Hematopoietic multipotent progenitor cell treated with erythropoietin and hydrocortisone succinate and interleukin-3 and kit ligand, for 8 days (in vitro differentiated cells): ENCODE measurements at places on chromosomes 12 and 14.

GRCh38 chr14:81062816-81063215, 107.4 kb downstream of the TSHR start:
- DNase-seq: peak; percentile 85

GRCh38 chr12:66132408-66132807, 1.9 kb upstream of the LLPH start:
- no peak for DNase-seq

DNA sequence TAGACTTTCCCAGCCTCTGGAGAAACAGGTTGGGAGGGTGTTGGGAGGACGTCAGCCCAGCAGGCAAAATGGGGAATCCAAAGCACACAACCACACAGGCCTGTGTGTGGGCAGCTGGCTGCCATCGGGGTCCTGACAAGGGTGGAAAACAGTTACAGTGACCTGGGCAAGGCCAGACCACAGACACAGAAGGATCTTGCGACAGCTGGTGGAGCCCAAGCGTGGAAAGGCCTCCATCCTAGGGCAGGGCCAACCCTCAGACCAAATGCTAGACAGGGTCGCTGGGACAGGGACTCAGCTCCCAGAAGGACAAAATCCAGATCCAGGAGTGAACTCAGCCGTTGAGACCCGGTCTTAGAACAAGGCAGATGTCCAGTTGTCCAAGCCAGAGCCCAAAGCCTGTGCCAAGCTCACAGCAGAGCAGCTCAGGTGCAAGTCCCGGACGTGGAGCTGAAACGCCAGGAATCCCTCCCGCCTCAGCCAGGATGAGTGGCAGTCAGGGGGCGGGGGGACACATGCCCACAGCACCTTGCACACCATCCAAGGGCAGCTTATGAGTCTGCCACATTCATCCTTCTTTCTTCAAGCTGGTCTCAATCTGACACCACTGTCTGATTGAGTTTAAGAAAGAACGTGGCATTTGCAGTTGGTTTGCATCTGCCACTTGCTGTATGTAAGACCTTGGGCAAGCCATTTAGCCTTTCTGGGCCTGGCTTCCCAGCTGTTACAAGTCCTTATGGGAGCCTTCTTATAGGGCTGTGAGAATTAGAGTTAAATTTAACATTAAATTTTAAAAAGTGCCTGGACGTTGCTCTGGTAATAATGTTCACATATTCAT, 37.6 kb downstream of the DEGS2 start:
- no peak for DNase-seq

DNA sequence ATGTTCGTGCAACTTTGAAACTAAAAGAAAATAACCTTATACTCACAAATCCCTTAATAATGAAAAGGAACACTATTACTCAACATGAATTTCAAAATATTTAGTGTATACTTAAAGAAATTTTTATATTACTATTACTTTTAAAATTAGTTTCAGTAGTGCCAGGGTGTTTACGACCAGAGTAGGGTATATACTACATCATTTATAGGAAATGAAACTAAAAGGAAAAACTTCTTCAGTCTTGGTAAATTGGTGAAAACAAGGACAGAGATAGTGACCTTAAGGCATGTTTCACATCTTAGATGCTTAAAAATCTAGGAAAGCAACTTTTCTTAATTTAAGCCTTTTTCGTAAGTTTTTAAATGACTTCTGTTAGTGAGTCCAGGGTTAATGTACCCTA, 4.5 kb downstream of the USP15 start:
- DNase-seq: no peak

GRCh38 chr12:85322715-85323114, 42.7 kb downstream of the ALX1 start:
- no peak for DNase-seq

- DNase-seq: no peak
Measured at GRCh38 chr14:20346713-20347112, 3.3 kb downstream of the PARP2 start.

GRCh38 chr14:71574976-71575375, 357.3 kb upstream of the RGS6 start:
- DNase-seq: no peak

DNA sequence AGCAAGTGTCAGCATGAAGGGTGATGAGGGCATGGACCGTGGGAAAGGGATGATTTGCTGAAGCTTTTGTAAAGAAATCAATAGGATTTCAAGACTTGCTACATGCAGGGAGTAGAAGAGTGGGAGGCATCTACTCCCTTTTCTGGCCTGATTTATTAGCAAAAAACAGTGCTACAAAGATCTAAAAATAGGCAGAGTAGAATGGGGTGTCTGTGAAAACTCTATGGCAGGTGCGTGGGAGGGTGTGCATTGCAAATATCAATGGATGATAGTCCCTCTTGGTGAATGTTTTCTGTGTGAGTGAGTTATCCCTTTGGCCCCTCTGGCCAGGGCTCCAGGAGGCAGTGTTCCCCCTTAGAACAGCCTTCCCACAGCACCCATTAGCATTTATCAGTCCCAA, 139.0 kb downstream of the SMOC1 start:
- DNase-seq: no peak

DNA sequence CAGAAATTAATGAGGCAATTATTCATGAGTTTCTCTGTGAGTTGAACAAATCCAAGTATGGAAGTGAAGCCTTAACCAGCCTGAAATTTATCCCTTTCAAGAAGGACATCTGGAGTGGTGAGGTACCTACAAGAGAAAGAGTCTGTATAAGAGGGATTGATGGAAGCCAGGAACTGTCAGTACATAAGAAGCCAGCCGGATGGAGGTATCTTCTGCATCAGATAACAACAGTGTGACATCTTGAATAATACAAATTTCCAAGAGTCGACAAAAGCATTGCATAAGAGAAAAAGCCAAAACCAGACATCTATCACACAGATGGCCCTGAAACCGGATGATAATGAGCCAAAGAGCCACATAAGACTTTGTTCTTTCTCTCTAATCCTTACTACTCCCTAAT, 781.2 kb downstream of the FLRT2 start:
- no peak for DNase-seq

- DNase-seq: peak; percentile 50
Measured at GRCh38 chr12:32120419-32120818, 13.8 kb downstream of the BICD1 start.

GRCh38 chr12:1375323-1375722, 219.1 kb downstream of the FBXL14 start:
- DNase-seq: no peak

GRCh38 chr14:48747561-48748089, 838.6 kb downstream of the RPS29 start:
- no peak for DNase-seq

- peak; percentile 31 for DNase-seq
Measured at GRCh38 chr14:24213866-24214662, 776 bp upstream of the CHMP4A start.

DNA sequence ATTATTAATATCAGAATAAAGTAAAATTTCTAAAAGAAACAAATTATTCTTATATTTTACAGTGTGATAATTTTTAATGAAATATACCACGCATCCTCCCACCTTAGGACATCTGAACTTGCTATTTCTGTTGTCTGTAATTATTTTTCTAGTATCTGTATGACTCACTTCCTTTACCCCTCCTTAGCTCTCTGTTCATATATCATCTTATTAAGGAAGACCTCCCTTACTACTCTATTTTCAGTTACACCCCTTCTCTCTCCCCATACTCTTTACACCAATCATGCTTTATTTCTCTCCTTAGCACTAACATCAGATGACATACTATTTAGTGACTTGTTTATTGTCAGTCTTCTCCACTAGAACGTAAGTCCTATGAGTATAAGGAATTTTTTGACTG, 34.2 kb upstream of the C12orf50 start:
- peak; percentile 5 for DNase-seq

DNA sequence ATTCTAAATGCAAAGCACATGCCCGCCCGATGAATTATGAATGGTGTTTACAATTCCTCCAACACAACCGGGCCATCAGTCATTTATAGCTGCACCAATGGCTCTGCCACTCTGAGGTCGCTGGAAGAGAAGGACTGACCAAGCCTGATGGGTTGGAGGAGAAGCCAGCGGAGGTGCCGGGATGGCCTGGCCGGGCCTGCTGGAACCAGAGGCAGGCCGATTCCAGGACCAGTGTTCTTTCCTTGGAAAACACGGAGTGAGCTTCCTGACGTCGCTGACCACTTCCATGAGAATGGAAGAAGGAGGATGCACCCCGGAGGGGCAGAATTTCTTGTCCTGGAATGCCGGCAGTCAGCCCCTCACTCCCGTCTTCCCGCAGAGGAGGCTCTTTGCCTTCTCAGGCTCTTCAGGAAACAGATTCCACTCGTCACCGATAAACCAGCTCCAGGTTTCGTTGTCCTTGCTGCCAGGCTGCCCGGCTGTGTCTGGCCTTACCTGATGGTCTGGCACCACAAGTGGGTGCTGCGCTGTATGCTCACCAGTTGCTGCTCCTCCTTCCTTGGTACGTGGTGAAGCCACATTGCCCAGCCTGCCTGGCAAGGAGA, 358.5 kb upstream of the SFSWAP start:
- DNase-seq: no peak

GRCh38 chr14:92531106-92531873, 17.7 kb downstream of the RIN3 start:
- DNase-seq: peak; percentile 77

DNA sequence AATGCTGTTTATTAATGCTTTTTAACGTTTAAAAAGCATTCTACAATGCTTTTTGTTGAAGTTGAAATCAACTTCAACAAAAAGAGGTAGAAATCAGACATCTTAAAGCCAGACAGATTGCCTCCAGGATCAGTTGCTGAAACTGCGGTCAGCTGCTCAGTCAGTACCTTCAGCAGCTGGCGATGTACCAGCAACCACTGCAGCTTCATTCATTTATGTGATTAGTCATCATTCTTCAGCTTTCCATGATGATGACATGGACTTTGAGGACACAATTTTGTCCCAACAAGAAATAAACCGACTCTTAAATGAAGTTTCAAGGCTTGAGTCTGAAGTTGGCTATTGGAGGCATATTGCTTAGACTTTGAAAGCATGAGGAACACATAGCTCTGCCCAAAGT, 31.5 kb upstream of the NUAK1 start:
- DNase-seq: no peak

DNA sequence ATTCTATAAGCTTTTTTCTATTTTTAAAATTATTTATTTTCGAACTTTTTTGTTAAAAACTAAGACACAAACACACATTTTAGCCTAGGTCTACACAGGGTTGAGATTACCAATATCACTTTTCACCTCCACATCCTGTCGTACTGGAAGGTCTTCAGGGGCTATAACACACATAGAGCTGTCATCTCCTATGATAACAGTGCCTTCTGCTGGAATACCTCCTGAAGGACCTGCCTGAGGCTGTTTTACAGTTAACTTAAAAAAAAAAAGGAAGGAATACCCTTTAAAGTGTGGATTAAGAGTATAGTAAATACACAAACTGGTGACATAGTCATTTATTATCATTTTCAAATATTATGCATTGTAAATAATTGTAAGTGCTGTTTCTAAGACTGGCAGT, 43.0 kb downstream of the RASSF8 start:
- no peak for DNase-seq

- no peak for DNase-seq
Measured at GRCh38 chr12:27822076-27822712, 42.2 kb upstream of the MANSC4 start.

- DNase-seq: no peak
Measured at GRCh38 chr14:55433880-55434804, 6.3 kb downstream of the TBPL2 start.

- DNase-seq: no peak
Measured at GRCh38 chr12:123523518-123523917, 10.0 kb downstream of the RILPL1 start.

DNA sequence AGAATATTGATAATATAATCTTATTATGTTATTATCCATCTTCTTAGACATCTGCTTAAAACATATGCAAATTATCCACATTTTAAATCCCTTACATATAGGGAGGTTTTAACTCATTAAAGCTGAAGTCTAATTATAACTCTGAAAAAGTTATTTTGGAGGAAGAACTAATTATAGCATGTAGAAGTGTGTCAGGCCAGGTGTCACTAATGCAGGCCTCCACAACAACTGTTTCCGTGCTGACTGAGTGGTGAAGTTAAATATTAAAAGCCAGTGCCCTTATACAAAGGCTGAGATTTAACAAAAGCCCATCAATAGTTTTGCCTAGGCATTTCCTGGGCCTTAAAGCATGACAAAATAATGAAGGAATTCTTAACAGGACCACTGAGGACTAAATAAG, 157.4 kb downstream of the LRRK2 start:
- DNase-seq: no peak

DNA sequence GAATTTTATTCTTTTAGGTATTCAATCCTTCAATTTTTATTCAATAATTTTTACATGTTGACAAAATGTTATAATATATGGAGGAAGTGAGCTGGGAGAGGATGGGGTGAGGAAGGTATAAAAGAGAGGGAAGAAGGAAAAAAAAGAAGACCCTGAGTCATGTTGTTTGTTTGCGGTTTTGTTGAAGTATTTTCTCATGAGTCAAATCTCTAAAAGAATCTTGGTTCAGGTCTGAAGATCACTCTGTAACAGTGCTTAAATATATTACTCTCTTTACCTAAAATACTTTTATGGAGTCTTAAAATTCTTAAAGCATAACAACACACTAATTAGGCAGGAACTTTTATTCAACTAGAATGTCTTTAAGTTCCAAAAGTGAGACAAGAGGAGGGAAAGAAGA, 489.6 kb upstream of the GARIN6 start:
- DNase-seq: no peak

DNA sequence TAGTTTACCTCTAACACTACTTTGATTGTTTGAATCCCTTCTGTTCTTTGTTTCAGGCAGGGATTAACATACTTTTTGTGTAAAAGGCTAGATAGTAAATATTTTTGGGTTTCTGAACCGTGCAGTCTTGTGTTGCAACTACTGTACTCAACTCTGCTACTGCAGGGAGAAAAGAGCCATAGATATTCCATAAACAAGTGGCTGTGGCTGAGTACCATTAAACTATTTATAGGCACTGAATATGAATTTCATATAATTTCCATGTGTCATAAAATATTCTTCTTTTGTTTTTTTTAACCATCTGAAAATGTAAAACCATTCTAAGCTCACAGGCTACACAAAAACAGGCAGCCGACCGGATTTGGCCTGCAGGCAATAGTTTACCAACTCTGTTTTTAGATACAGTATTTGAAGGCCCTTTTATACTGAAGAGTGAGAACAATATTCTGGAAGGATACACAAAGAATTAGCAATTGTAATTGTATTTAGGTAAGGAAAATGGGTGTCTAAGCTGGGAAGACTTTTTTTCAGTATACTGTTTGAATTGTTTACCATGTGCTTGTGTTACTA, 15.7 kb downstream of the NR1H4 start:
- DNase-seq: no peak

GRCh38 chr12:56020423-56021184, at the start of gene IKZF4:
Gene IKZF4, plus strand, starts transcription at chr12:56021043. Its CDS starts 451 bp downstream, at chr12:56021494.
- peak; percentile 74 for DNase-seq

DNA sequence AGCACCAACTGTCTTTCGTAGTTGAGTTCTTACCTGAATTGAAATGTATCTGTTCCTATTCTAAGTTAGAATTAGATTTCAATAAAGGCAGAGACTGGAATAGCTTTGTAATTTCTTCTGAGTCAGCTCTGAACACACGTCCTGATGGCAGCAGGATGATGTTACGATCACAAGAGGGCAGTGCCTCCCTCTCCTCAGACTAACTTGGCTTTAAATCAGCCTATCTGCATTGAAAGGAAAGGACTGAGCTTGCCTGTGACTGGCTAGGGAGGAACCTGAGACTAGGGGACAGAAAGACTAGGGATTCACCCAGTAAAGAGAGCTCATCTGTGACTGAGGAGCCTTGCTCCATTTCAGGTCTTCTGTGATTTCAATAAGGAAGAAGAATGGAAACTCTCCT, 323.7 kb upstream of the OR4E1 start:
- DNase-seq: peak; percentile 36
